ENCODE measurements at places on chromosomes 4 and X.

GRCh38 chr4:57404483-57404882 is 294.3 kb upstream of the IGFBP7 start:
- peak; percentile 5 for DNase-seq

GRCh38 chrX:40171513-40172400 is 74.0 kb upstream of the BCOR start:
- DNase-seq: peak; percentile 78

GRCh38 chr4:8544282-8544681 is 35.9 kb upstream of the GPR78 start:
- no peak for DNase-seq

GRCh38 chr4:101475246-101475645 is 127.9 kb upstream of the PPP3CA start:
- peak; percentile 3 for DNase-seq

DNA sequence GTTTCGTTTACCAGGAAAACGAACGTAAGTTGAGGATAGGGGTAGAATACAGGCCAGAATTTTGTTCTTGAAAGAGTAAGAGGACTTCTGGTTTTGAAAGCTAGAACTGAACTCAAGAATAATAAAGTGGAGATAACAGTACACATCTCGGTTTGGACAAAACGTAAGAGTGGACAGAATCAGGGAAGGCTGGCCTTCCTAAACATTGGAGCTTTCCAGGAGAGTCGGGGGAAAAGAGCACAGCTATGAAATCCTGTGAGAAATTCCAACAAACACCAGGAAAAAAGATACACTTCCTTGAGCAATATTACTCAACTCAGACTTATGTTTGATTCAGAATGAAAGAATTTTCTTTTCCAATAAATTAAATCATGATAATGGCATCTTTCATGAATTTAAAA is 1.2 kb downstream of the CTSO start:
- peak; percentile 59 for DNase-seq

DNA sequence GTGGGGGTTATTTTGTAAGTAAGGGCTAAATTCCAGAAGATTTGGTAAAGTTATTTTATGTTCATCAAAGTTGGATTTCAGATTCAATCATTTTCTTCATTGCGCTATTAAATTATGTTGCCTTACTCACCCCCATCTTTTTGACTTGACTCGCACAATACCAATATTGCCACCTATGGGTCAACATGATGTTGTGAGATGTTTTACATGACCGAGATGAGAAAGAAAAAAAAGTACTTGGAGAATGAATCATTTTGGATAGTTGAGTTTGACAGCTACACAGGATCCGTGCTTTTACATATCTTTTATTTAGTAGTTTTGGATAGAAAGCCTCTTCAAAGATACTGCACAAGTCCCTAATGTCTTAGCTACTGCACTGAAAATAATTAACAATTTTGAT is 224.2 kb upstream of the EMCN start:
- peak; percentile 67 for DNase-seq

GRCh38 chrX:35696760-35697234 is 101.3 kb upstream of the MAGEB16 start:
- DNase-seq: no peak

- peak; percentile 26 for DNase-seq
Observed at GRCh38 chr4:23956601-23957364, 66.9 kb upstream of the PPARGC1A start.

DNA sequence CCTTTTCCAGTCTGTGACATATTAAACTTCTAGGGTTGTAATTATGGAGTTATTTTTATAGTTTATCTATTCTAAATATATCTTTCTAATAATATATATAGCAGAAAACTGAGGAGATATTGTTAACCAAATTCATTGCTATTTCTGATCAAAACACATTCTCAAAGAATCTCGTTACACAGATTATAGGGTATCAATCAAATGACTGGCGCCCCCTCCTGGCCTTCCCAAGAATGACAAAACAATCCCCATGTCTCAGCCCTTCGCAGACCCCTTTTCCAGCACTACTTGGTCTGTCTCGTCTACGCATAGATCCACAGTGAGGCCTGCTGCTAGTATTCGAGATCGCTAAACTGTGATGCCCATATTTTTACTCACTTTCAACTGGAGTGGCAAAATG is 209.3 kb downstream of the GPC3 start:
- DNase-seq: no peak

GRCh38 chr4:148986951-148987350 is 544.7 kb upstream of the NR3C2 start:
- no peak for DNase-seq

- no peak for DNase-seq
Observed at GRCh38 chr4:3297066-3297859, 4.4 kb downstream of the RGS12 start.

DNA sequence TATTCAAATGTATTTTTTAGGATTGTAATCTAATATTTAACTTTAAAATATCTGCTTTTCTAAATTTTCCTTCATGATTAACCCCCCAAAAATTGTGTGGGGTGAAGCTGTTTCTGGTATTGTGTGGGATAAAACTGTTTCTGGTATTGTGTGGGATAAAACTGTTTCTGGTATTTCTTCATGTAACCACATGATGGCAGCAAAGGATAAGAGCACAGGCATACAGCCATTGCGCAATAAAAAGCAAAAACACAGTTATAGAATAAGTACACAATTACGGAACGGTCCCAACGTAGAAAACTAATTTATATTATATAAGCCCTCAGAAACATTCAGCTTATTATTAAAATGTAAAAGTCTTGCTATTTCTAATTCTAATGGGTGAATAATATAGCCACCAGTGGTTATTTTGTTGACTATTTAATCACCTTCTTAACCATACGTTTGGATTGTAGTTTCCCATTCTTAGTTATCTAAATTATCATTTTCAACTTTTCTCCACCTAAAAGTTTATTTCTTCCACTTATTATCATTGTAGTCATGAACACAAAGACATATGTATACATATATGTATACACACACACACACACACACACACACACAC is 333.9 kb upstream of the FSTL5 start:
- peak; percentile 72 for DNase-seq

DNA sequence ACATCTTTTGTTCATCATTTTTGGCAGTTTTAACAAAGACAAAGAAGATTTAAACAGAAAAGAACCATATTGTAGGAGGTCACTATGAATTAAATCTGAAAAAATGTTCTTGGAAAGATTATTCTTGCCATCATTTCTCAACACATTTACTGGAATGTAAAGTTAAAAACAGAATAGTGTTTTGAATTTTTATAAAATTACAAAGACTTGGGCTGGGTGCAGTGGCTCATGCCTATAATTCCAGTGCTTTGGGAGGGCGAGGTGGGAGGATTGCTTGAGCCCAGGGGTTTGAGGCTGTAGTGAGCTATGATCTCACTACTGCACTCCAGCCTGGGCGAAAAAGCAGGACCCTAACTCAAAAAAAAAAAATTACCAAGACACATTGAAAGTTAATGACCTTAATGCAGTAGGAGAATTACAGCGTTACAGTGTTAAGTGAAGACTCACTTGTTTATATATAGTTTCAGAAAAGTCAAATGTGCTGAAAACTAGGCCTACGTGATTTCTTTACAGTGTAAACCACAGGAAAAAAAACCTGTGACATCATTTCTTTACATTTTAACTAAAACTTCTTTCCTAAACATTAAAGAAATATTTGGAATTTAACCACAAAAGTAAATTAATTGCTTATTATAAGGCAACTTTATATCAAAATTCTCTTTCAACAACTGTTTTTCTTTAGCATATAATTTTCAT is 7.9 kb downstream of the FAM13A start:
- DNase-seq: peak; percentile 10

DNA sequence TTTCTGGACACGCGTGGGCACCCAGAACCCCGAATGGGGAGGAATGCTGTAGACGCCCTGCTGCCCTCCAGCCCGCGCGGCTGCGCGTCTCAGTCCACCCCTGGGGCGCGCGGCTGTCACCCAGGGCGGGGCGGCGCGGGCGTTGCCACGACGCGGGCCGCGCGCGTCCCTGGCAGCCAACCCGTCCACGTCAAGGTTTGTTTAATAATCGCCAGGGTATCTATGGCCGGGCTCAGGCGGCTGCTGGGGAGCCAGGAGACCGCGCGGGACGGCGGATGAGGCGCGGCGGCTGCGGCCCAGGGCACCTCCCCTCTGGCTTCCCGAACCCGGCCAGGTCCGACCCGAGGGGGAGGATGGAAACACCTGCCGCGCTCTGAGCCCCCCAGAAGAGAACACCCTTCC is at the start of gene SPATA18:
SPATA18 (plus strand) TSS at position 92 of the 402 bp plus-strand sequence. CDS start 401 bp downstream, outside the sequence.
- DNase-seq: peak; percentile 78

DNA sequence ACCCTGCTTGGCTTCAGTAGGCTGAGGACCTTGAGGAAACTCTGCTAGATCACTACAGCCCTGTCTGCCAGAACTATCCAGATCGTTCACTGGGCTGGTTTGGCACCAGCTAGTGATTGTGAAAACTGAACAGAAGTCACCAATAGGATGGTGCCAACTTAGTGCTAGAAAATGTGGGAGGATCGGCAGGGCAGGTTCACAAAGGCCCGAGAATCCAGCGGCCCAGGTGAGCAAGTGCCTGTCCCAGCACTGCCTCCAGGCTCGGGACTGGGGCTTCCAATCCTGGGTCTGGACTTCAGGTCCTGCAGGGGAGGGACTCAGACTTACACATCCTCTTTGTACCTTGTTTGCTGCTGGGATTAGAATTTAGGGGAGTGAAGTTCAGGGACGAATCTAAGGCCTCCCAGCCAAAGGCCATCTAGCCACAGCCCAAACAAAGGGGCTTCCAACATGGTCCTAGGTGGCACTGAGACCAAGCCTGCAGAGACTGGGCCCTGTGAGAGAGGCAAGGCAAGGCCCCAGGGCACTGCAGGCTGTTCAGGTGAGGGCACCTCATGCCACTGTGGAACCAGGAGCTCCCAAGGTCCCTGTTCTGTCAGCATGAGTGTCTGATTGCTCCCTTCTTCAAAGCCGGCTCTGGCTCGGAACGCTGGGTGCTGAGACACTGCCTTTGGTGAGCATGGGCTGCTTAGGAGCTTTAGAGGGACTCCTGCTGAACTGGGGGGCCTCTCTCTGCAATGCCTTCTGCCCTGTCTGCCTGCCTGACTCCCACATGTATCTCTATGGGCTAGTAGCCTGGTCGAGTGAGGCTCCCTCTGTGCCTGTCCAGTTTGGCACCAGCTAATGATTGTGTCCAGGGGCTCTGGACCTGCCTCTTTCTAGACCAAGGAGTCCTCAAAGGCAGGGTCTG is 20.7 kb upstream of the ZNF185 start:
- DNase-seq: no peak

GRCh38 chr4:54560513-54560912 is 97.2 kb upstream of the KIT start:
- DNase-seq: no peak

GRCh38 chr4:67721770-67722597 is 21.0 kb upstream of the UBA6 start:
- no peak for DNase-seq

GRCh38 chr4:52059372-52059771 is 8.3 kb downstream of the SPATA18 start:
- peak; percentile 45 for DNase-seq

GRCh38 chr4:15883610-15884243 is 54.8 kb downstream of the FGFBP1 start:
- no peak for DNase-seq

- DNase-seq: no peak
Observed at GRCh38 chrX:131802836-131803626, 220.1 kb upstream of the STK26 start.

DNA sequence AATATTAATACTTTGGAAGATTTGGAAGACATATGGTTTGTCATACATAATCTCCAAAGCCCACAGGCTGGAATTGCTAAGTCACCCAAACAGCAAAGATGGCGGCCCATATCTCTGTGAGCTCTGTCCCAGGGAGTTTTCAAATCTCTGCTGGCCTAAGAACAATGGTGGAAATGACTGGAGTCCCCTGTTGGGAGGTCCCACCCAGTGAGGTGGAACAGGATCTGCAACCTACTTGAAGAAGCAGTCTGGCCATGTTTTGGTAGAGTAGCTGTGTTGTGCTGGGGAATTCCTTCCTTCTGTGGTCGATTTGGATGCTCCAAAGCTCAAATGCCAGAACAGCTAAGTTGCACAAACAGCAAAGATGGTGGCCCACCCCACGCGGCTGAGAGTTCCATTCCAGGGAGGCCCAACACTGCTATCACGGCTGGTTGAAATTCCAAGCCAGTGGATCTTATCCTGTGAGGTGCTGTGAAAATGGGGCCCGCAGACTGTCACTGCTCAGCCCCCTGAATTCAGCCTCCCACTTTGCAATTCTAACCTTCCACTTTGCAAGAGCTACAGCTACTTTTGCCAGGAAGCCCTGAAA is 3.2 kb upstream of the UGT2B7 start:
- DNase-seq: no peak

DNA sequence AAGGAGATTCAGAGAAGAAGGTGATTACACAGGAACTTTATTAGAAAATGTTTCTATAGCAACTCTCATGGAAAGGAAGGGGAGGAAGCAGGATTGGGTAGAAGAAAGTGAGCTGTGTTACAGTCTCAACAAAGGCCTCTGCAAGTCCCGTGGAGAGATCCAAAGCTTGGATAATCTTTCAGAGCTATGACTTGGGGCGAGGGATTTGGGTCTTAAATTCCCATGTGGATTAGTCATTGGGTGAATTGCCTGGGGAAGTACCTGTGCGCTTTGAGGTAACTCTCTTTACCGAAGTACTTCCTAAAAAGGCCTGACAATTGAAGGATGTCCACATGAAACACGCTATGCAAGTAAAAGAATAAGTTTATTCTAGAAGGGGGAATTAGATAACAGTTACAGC is 133.8 kb upstream of the ANKRD50 start:
- no peak for DNase-seq

- DNase-seq: peak; percentile 58
Observed at GRCh38 chr4:168019019-168019651, 73.2 kb upstream of the ANXA10 start.

DNA sequence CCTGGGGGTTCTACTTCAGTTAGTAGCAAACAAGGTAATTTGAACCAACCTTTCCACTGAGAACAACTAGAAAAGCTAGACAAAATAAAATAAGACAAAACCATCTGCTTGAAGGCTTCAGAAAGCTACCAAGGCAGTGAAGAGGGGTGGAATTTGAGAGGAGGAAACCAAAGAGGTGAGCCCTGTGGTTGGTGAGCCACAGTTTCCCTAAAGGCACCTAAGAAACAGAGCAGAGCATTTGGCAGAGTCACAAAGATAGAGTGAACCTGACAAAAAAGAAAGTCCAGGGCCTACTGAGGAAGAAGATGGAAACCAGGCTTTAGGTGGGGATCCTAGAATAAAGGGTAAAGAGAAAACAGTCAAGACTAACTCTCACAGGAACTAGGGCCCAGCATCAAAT is 44.3 kb downstream of the CHST7 start:
- DNase-seq: no peak

GRCh38 chr4:74258963-74259362 is 49.3 kb upstream of the EPGN start:
- no peak for DNase-seq

- no peak for DNase-seq
Observed at GRCh38 chr4:108772402-108772801, 9.5 kb upstream of the ETNPPL start.

- peak; percentile 80 for DNase-seq
Observed at GRCh38 chrX:136725441-136726104, 55.2 kb downstream of the ARHGEF6 start.

- DNase-seq: no peak
Observed at GRCh38 chr4:119715490-119716445, 87.2 kb upstream of the PDE5A start.
